GM13976 (cell line): ENCODE measurements at places on chromosomes 12 and 14.
A peak's percentile ranks its signal among the peaks of the same experiment; 100 is the strongest.

GRCh38 chr12:51949342-51950030, 2.0 kb upstream of the ACVR1B start:
- DNase-seq, result no peak

- DNase-seq, result peak; percentile 5
Observed at GRCh38 chr12:111398530-111398929, 7.2 kb upstream of the SH2B3 start.

- DNase-seq, result no peak
Observed at GRCh38 chr12:14824012-14824634, 10.1 kb upstream of the SMCO3 start.

- no peak for DNase-seq
Observed at GRCh38 chr12:102023343-102023930, 38.4 kb downstream of the WASHC3 start.

GRCh38 chr12:123305136-123305535, 33.5 kb upstream of the CDK2AP1 start:
- DNase-seq, result no peak

DNA sequence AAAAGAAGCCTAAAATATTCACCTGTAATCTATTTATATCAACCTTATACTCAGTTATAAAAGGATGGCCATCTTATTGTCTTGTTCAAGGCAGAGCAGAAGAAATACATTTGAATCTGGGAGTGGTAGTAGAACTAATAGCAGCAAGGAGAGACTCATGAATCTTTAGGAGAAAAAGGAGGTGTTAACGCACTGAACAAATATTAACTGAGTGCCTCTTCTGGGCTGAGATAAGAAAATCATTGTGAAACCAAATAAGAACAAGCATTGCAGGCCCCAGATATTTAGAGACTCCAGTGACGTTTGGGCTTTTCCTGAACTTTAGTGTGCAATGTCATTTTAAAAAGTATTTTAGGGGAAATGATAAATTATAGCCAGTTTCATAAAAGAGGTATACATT, 790.6 kb downstream of the DIO2 start:
- no peak for DNase-seq

DNA sequence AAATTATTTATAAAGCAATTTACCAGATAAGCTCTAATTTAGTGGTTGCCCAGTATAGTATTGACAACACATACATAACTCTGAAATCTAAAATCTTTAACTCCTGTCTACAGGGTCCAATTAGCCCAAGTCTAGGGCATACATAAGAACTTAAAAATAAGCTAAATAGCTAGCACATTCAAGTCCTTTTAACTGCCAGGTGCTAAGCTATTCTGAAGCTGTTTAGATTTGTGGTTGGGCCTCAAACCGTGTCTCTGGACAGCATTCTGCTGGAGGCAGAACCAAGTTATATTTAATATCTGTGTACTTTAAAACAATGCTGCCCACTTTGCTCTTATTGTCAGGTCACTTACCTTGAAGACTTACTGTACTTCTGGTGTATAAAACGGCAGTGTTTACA, 19.0 kb downstream of the RPS6KA5 start:
- no peak for DNase-seq

GRCh38 chr12:119695034-119695433, 27.1 kb downstream of the PRKAB1 start:
- DNase-seq, result peak; percentile 32

DNA sequence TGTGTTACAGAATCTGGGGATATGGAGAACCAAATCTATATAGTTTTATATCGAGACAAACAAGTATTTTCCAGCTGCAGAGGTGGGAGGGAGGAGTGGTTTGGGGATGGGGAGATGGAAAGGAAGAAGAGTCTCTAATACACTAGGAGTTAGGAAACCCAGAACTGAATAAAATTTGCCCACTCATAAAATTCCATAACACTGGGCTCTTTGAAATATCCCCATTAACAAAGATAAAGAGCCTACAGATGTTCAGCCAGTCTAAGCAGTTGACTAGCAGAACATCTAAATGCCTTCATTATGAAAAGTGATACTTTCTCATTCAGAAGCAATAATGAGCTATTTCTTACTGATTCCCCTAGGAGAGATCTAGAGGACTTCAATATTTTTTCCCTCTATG, 151.7 kb upstream of the GZMB start:
- DNase-seq, result no peak

GRCh38 chr12:93387780-93388179, 10.1 kb downstream of the NUDT4 start:
- peak; percentile 35 for DNase-seq

- no peak for DNase-seq
Observed at GRCh38 chr14:45068396-45068795, 15.5 kb upstream of the PRPF39 start.

- DNase-seq, result no peak
Observed at GRCh38 chr14:93901813-93902212, 25.3 kb upstream of the FAM181A start.

DNA sequence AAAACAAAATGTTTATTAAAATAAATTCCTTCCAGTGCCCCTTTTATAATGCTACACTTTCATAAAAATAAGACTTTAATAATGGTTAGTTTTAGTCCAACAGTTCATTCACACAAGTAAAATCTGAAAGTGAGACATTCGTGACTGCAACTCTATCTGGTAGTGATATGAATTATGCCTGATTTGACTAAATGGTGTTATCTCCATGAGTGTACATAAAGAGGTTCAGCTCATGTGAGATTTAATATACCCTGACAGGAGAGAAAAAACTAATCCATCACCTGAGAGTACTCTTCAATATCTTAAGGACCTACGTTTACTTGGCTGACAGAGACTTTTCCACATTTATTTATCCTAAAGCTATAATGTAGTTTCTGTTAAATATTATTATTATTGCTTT, 34.0 kb downstream of the ERO1A start:
- no peak for DNase-seq

GRCh38 chr14:36661506-36662257, at the start of gene PAX9:
TSS of gene PAX9 (plus strand) at chr14:36661860. CDS start at chr14:36662090, 230 bp downstream.
- DNase-seq, result peak; percentile 48

DNA sequence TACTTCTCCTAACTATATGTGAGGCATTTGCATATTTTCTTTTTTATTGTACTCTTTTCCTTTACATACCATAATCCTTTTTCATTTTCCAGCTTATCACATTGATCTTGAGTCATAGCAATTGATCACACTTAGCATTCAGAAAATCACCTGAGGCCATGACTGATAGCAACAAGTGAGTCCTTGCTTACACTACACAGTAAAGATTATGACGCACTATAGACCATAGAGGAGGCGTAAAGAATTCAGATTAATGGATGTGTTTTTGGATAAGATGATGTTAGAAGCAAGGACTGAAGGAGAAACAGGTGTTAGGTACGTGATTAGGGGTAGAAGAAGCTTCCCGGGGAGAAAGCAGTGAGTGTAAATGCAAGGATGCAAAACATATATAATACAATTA, 637.7 kb downstream of the ETNK1 start:
- DNase-seq, result no peak

DNA sequence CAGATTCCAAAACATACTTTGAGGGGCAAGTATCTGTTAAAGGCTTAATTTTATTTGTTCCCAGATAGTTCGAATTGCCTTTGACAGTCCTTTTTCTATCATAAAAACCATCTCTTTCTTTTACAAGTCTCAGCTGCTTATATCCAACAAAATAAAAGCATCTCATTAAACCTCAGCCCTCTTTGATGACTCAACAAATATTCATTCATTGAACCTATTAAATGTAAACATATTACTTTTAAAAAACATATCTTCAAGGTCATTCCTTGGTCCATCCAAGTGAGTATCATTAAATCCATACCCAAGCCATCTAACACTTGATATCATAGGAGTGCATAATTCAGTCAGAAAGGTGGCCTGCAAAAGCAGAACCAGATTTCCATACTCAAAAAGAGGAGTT, 154.6 kb upstream of the BCL2L14 start:
- DNase-seq, result no peak

- DNase-seq, result no peak
Observed at GRCh38 chr14:38137005-38137404, 70.7 kb upstream of the SSTR1 start.

GRCh38 chr14:103533999-103534575, 5.1 kb downstream of the TRMT61A start:
- no peak for DNase-seq

DNA sequence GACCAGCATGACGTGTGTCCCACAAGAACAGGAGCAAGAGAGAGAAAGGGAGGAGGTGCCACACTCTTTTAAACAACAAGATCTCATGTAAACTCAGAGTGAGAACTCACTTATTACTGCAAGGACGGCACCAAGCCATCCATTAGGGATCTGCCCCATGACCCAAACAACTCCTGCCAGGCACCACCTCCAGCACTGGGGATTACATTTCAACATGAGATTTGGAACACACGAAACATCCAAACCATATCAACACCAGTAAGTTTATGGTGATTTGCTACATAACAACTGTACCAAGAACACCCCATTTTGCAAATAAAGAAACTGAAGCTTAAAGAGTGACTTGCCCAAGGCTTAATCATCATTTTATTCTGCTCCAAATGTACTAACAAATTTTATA, 23.7 kb upstream of the OR6J1 start:
- no peak for DNase-seq

GRCh38 chr14:74660863-74661262, 48.8 kb upstream of the LTBP2 start:
- DNase-seq, result no peak

- DNase-seq, result no peak
Observed at GRCh38 chr12:42446761-42447160, 120.8 kb downstream of the PPHLN1 start.

- DNase-seq, result no peak
Observed at GRCh38 chr12:104598342-104599271, 141.9 kb downstream of the CHST11 start.

DNA sequence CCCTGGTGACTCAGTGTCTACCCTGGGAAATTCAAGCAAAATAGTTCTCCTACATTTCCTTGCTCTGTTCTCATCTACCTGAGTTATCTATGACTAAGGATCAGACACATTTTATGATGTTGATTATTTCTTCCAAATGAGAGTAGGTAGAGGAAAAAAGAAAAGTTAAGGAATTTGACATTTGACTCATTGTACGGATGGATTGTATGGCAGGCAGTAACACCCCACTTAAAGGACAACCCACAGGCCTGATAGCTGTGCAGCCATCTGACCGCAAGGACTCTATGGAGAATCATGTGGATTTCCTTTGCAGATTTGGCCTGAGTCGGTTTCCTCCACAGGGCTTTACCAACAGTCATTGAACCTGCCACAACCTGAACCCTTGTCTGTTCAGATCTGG, 540.3 kb downstream of the BCL11B start:
- DNase-seq, result no peak

- DNase-seq, result no peak
Observed at GRCh38 chr12:92988622-92989130, 59.6 kb upstream of the EEA1 start.

DNA sequence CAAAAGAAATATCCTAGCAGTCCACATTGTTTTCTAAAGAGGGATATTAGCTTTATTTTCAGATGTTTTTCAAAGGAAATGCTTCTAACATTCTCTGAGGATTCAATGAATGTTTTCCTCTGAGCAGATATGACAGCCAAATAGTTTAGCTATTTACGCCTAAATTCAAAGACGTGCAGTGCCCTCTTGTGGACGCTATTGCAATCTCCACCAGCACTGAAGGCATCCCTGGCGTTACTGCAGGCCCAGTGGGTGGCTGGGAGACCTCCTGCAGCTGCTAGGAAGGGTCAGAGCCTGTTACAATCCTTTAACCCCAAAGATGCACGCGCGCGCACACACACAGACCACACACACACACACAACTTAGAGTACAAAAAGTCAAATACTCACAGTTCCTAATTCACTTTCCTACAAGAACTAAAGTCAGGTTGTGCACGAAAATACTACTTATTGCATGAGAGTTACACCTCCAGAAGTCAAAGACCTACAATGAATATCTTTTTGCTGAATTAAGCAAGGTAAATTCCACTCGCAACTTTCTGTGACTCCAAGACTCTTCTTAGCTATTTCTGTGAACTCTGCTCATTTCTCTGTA, 589.3 kb upstream of the TMEM132C start:
- DNase-seq, result peak; percentile 54
